Naive thymus-derived CD4-positive, alpha-beta T cell (primary cell): ENCODE measurements at places on chromosomes 5 and 9. TPM values are rescaled to one million over a fixed set of nuclear protein-coding genes. Genes with fewer than 3 reads are reported as not detected.

CATSPER3 gene
- polyA plus RNA-seq: 0.81 TPM

CD180 gene
- 0.22 TPM for polyA plus RNA-seq

COL15A1 gene
- polyA plus RNA-seq: not detected

OR1Q1 gene
- polyA plus RNA-seq: not detected

DIAPH1 gene
- polyA plus RNA-seq: 89.7 TPM

SPATA31C1 gene
- polyA plus RNA-seq: not detected

MYMK gene
- not detected for polyA plus RNA-seq

- H3K27me3 ChIP-seq: no peaks in the 10 kb centered on the region
- peaks cover 11% of the 10 kb centered on the region for H3K4me1 ChIP-seq
- DNase-seq: no peak
- H3K27ac ChIP-seq: no peak overlapping the region
Measured at GRCh38 chr9:125630436-125630835, 76.6 kb downstream of the MAPKAP1 start.

- no peak for DNase-seq
- H3K4me3 ChIP-seq: peak overlapping the region; percentile 82
- H3K27ac ChIP-seq: peak overlapping the region; percentile 93
- no peaks in the 10 kb centered on the region for H3K27me3 ChIP-seq
- H3K36me3 ChIP-seq: no peaks in the 10 kb centered on the region
Measured at GRCh38 chr5:39200081-39200480, 19.3 kb downstream of the FYB1 start.

- H3K27me3 ChIP-seq: no peaks in the 10 kb centered on the region
- peak overlapping the region; percentile 66 for H3K27ac ChIP-seq
- DNase-seq: peak; percentile 34
- no peaks in the 10 kb centered on the region for H3K36me3 ChIP-seq
- peaks cover 32% of the 10 kb centered on the region for H3K4me1 ChIP-seq
- peak overlapping the region; percentile 70 for H3K4me3 ChIP-seq
Measured at GRCh38 chr9:129487658-129488483, 133.0 kb downstream of the C9orf50 start.

DNA sequence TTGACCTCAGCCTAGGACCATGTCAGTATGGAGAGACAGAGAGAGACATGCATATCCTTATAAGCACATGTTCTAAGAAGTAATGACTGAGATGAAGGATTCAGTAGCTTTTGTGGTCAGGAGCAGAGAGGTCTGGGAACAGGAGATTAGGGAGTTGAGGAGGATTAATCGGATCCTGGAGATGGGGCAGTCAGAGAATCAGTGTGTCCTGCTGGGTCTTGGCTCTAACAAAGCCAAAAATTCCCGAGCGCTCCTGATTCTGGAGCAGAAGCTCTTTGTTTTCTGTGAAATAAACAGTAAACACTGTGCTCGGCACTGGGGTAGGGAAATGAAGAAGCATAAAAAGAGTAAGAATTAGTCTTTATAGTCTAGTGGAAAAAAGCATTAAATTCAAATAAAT lies 520.0 kb upstream of the CLINT1 start:
- no peak overlapping the region for H3K4me3 ChIP-seq
- H3K36me3 ChIP-seq: no peaks in the 10 kb centered on the region
- no peak for DNase-seq
- H3K27ac ChIP-seq: no peak overlapping the region
- no peaks in the 10 kb centered on the region for H3K4me1 ChIP-seq

DNA sequence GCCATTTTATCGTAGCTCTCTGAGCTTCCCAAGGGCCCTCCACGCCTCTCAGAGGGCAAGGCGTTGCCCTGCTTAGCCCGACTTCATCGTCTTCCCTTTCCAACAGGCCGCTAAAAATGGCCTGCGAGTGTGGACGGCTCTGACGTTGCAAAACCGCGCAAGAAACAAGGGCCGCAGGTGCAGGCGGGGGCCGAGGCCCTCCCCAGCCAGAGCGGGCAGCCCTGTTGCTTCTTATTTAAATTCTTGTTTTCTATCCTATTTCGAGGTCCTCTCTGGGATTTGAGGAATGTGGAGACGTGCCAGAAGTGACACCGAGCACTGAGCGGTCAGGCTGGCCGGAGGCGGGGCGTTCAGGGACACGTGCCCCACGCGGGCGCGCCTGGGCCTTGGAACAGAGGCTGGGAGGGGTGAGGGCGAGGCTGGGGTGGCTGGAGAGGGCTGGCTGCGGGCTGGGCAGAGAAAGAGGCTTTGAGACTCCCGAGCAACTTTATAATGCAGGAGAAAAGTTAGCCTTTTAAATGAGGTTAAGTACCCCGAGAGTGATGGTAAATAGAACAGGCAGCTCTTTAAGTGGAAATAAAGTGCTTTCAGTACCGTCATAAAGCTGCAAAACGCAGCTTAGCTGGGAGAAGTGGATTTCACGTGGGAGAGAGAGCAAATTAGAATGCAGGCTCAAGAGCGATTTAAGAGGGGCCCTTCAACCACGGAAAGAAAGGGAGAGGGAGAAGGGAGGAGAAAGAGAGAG lies 243.6 kb downstream of the AUH start:
- no peak for DNase-seq
- H3K27me3 ChIP-seq: no peaks in the 10 kb centered on the region
- no peaks in the 10 kb centered on the region for H3K4me1 ChIP-seq
- H3K4me3 ChIP-seq: no peak overlapping the region
- no peaks in the 10 kb centered on the region for H3K36me3 ChIP-seq
- no peak overlapping the region for H3K27ac ChIP-seq

GRCh38 chr5:31047007-31047406 lies 146.5 kb upstream of the CDH6 start:
- H3K27ac ChIP-seq: no peak overlapping the region
- no peak for DNase-seq
- H3K27me3 ChIP-seq: no peaks in the 10 kb centered on the region
- H3K36me3 ChIP-seq: no peaks in the 10 kb centered on the region
- H3K4me3 ChIP-seq: no peak overlapping the region
